ENCODE measurements at places on chromosomes 16 and 17. TPM values are rescaled to one million over a fixed set of nuclear protein-coding genes. Genes with fewer than 3 reads are reported as not detected.

Gene CTF1
- 8.7 TPM for total RNA-seq

GRCh38 chr17:52026075-52026474 lies 132.4 kb downstream of the CA10 start:
- DNase-seq, result no peak

DNA sequence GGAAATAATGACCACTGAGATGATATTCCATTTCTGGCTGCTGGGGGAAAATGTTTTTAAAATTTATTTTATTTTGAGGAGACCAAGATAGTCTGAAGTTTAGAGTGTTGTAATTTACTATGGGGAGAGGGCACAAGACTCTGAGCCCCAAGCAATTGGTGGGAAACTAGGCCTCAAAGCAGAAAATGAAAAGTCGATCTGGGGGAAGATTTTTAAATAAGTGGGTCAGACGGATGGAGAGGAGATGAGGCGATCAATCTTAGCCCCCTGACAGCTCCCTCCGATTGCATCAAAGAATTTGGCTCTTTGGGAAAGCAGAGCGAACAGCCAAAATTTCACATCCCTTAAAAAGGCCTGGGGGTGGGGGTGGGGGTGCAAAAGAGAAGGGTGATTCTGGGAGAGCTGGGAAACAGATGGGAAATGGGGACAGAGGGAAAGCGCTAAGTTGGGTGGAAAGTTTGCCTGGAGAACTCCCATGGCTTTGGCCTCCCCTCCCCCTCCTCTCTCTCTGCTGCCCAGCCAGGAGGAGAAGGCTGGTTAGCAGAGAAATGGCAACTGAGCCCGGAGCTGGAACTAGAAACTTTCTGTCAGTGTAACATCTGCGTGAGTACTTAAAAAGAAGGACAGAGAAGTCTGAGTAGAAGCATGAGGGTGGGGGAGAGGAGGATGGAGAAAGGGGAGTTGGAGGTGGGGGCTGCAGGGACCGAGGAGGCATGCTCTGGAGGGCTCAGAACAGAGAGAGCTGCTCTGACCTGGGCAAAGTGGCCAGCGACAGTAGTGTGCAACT lies 1.4 kb upstream of the HOXB2 start:
- DNase-seq, result no peak

DNA sequence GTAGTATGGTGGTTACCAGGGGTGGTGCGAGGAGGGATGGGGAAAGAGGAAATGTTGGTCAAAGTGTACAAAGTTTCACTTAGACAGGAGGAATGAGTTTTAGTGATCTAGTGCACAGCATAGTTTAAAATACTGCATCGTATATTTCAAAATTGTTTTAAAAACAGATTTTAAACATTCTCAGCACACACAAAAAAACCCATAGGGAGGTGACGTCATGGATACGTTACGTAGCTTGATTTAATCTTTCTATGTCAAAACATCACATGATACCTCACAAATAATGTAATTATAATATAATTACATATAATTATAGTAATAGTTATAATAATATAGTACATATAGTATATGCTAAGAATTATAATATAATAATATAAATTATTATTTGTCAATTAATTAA lies 614.2 kb downstream of the TMEM114 start:
- no peak for DNase-seq

Gene TBC1D3C
- not detected for total RNA-seq

- DNase-seq, result no peak
Observed at GRCh38 chr17:39903158-39903884, 15.1 kb downstream of the GSDMB start.

DNA sequence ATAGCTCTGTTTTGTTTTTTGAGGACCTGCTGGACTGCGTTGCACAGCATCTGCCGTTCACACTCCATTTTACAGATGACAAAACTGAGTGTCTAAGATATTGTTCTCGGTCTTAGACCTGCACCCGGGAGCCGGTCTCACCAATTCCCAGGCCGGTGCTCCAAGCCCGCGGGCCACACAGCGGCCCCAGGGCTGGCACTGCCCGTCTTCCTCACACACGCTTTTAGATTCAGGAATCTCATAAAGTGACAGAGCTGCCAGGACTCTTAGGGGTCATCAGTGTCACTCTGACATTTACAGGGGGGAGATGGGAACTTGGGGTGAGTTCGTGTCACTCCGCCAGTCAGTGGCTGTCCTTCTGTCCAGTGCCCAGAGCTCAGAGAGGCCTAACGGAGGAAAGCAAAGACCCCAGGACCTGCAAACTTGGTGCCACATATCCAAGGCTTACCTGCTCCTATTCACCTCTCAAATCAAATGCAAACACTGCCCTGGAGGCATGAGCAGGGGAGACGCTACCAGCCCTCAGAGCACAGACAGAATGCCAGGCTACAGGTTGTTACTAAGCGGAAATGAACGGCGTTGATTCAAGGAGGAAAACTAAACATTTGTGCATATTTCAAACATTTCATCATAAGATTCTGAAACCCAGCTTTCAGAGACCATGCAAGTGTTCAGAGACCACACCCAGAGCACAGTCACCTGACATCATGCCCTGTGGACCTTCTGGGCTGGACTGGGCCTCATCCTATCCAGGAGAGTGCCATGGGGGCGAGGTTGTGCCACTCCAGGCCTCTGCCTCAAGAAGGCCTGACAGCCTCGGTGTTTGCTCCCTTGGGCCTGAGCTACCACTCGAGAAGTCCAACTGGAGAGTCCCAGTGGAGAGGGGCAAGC lies 29.5 kb downstream of the TNFRSF13B start:
- DNase-seq, result no peak

Gene PPM1E
- total RNA-seq, result 2.3 TPM

DNA sequence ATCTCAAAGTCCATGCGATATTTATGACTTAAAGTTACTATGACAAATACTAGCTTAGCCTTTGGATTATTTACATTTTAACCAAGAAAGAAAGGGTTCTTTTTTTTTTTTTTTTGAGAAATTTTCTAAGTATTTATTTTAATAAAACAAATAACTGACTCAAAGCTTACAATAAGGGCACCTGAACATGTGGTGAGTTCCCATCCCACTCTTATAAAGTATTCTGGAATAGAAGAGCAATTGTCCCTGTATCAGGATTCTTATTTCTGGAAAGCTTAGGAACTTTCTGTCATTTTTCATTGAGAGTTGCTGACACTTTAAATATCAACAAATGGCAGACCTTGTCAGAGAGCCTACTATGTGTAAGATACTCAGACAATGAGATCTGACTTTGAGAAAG lies 686.1 kb upstream of the SOX9 start:
- DNase-seq, result no peak

- no peak for DNase-seq
Observed at GRCh38 chr17:82883419-82884031, 43.7 kb upstream of the ZNF750 start.

Gene EPX
- total RNA-seq, result not detected

GRCh38 chr17:48502901-48503300 lies 27.9 kb downstream of the HOXB1 start:
- DNase-seq, result no peak

Gene CNGB1
- total RNA-seq, result not detected

Measured in Right ventricle myocardium inferior (tissue), 1 donor.